Activated naive CD4-positive, alpha-beta T cell treated with Interleukin-2 at 50 U/mL for 16 hours (primary cell): ENCODE measurements at places on chromosomes 4 and X.
A peak's percentile ranks its signal among the peaks of the same experiment; 100 is the strongest.

DNA sequence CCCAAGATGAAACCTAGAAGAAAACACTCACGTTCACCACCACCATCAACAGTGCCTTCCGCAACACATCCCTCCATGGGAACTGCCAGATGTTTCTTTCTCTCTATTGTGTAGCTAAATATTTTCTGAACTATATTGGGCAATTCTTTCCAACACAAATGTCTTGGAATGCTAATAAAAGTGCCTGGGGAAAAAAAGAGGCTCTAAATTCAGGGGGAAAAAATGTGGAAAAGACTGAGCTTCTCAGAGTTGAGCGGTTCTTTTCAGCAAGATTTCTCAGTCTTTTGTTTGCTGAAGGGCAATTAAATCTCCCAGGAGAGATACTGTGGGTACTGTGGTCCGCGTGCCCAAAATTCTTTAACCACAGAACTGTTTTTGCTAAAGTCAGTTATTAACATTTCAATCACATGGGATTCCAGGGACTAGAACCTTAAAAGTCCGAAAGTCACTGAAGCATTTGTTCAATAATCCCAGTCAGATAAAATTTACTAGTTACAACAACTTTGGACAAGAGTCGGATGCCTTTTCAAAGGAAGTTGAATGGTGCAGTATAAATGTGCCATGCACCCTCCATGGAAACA lies 51.9 kb upstream of the DHRSX start:
- DNase-seq: no peak

GRCh38 chrX:154779261-154779660 lies 16.6 kb downstream of the DKC1 start:
- no peak for DNase-seq

DNA sequence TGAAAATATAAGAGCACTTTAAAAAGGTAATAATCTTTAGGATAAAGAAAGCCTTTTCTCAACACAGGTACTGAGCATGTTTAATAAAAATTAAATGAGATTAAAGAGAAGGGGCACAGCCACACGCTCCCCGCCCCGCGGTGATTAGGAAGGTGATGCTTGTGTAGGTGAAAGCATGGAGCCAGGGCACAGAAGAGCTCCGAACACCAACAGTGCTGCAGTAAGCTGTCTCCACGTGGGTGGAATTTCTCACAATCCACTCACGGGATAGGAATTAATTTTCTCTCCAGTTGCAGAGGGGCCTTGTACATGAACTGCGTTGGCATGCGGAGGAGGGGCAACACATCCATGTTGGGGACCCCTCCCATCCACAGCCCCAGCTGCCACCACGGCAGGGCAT lies 27.0 kb downstream of the DCTD start:
- DNase-seq: no peak

- no peak for DNase-seq
Measured at GRCh38 chr4:177945268-177945667, 503.0 kb upstream of the AGA start.

DNA sequence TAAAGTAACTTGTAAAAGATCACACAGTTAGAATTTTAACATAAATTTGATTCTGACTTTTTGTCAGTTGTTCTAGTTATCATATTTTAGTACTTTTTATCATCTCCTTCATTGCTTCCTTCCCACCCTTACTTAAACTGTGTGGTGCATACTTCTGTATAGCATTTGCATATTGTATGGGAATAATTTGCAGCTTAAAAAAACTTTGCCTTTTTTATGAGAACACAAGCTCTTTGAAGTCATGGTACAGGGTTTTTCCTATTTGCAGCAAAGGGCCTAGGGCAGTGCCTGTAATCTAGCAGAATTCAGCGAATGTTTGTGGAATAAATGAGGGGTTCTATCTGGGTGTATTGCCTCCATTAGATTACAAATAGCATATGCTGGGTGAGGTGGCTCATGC lies 41.6 kb downstream of the SYNPO2 start:
- DNase-seq: no peak

- DNase-seq: no peak
Measured at GRCh38 chrX:151402719-151403390, 5.8 kb downstream of the VMA21 start.

DNA sequence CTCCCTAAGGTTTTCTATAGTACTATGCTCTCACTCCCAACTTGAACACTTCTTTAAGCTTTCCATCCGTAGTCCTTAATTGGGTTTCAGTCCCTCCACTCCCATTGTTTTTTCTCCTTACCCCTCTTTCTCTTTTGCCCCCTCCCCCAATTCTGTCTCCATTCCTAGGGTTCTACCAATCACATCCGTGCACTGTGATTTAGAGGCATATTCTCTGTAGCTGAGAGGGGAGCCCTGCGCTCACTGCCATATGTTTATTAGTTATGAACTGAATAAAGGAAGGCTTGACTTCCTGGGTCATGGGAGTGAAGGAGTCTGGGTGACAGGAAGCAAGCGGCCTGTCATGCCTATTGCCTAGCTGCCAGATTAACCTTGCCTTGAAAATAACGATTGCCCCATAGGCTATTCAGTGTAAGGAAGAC lies 471 bp downstream of the MCTS1 start:
- peak; percentile 28 for DNase-seq

DNA sequence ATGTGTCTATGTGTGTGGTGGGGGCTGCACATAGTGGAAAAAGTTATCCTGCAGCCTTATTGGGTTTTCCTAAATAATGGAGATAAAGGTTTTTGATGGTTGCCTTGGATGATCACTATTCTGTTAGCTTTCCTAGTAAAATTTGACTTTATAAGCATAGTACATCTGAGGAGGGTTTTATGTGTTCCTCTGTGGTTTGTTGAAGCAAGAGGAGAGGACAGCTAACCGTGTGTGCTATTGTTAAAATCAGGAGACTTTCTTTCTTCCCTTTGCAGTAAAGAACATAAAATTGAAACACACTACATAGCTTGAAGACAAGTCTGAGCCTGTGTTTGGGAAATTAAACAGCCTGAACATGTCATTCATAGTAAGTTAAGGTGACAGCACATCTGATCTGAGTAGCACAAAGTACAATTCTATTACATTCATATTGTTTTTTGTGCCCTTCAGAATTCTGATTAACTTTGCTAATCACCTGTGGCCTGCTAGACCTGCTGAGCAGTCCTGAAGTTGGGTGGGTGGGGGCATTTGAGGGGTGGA lies 36.8 kb downstream of the C4orf51 start:
- DNase-seq: no peak

- no peak for DNase-seq
Measured at GRCh38 chr4:35364321-35364870, 879.9 kb downstream of the ARAP2 start.

DNA sequence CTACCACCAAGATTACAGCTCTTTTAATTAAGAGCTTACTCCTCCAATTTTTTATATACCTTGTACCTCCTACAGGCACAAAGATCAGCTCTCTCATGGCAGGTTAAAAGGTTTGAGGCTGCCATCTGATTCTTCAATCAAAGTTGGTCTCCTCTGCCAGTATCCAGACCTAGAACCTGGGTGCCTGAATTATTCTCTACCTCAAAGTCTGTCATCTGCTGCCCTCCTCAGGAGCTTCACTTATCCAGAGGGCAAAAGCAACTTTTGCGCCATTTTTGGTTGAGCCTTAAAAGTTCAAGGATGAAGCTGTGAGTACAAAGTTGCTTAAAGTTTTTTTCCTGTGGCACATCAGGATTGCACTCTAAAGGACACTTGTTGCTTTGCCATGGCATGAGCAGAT lies 343.7 kb upstream of the PPP1R2C start:
- no peak for DNase-seq

DNA sequence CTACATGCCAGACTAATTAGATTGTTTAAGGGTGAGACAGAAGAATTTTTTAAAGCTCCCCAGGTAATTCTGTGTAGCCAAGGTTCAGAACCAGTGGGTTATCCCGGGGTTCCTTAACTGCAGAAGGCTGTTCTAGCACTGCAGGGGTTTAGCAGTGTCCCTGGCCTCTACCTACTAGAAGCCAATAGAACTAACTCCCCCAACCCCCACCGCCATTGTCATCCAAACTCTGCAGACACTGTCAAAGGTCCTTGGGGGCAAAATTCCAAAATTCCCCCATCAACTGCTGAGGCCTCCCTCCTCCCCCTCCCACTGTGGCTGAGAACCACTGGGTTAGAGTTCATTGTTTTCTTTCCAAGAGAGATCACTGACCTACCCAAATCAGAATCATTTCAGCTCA lies 66.4 kb downstream of the MOSPD2 start:
- no peak for DNase-seq

GRCh38 chrX:115268421-115268820 lies 21.1 kb upstream of the LUZP4 start:
- DNase-seq: no peak

GRCh38 chr4:105236916-105237311 lies 90.2 kb downstream of the TET2 start:
- DNase-seq: no peak

DNA sequence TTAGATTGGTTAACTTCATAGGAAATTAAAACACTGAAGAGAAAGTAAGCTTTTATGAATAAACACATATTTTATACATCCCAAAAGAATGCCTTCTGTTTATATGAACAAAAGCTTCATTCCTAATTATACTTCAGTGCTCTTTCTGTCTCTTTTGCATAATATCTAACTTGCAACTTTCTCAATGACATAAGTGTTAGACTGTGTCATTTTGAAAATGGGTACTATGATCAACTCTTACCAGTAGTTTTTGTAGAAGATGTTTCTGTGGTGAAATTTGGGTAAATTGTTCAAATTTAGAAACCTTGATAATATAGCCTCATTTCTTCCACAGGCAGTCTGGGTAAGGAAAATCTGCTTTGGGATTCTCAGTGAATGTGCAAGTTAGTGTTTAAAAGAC lies 991.4 kb downstream of the CCSER1 start:
- no peak for DNase-seq

DNA sequence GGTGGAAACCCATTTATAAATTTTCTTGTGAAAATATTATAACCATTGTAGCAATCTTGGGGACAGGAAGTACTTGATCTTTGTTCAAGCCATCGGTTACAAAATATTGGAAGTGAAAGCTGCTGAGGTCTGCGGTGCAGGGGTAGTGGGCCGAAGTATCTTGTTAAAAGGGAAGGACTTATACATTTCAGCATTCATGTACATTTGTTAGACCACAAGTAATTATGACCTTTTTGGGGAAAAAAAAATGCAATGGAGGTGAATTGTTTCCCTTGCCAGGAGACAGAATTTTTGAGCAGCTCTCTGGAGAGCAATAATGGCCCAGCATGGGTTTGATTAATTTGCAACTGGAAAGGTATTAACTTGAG lies 121.3 kb downstream of the EGF start:
- DNase-seq: no peak

DNA sequence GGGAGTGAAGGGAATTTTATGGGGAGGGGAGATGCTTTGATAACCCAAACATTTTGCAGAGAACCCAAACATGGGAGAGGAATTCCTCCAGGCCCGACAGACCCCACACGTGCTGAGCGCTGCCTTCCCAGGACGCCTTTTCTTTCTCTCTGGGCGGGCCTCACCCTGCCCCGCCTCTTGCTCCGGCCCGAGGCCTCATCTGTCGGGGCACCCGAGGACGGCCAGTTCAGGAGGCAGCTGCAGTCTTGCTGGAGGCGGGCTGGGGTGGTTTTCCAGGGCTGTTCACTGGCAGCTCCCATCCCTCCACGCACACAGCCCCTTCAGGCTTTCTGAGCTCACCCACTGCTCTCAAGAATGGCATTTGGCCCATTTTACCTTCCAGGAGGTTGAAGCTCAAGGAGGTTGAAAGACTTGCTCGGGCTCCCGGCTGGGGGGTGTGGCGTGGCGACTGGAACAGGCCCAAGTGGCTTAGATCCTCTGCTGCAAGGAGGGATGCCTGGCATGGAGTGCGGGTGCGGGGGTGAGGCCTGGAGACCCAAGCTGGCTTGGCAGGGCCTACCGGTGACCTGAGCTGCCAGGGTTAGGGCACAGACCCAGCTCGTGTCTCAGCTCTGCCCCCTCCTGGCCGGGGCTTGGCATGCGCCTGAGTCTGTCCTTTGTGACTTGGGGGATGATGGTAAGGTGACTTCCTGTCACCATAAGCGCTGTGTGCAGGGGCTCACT lies 99.2 kb downstream of the PSAPL1 start:
- peak; percentile 20 for DNase-seq

DNA sequence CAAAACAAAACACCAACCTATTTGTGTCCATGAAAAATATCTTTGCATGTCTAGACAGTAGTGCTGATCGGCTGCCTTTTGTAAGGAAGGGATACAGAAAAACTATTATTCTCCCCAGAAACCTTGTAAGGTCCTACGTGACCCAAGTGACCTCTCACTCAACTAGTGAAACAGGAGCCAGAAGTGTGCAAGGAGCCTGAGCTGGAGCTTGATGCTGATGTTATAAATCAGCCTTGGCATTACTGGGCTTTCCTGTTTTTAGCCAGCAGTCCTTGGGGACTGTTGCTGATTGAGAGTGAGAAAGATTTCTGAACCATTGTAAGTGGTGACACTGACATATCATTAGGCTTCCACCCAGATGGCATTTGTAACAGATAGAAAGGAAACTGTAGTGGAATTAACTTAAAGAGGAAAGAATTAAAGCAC lies 100.8 kb upstream of the LIMCH1 start:
- no peak for DNase-seq

GRCh38 chr4:58166490-58166889 lies 1056.3 kb upstream of the IGFBP7 start:
- DNase-seq: no peak

- DNase-seq: no peak
Measured at GRCh38 chr4:87720094-87720691, 70.1 kb downstream of the DMP1 start.

DNA sequence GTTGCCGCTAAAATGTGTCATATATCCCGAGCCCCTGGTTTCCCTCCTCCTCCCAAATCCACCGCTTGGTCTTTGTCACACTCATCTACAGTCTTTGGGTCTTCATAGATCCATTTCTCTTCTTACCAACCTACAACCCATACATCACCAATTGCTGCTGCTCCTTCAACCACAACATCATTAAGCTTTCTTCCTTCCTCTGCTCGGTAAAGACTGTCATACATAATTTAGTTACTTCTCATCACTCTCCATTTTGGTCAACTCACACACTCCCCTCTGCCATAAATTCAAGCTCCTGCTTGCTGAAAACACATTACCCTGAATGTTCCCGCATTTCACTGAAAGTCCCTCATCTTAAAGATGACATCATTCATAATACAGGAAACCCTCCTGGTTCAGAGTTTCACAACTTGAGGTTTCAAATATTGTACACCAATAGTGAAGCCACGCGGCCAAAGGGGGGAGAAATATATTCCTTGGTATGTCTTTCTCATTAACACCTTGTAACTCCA lies 1.7 kb upstream of the DCTD start:
- peak; percentile 24 for DNase-seq

- no peak for DNase-seq
Measured at GRCh38 chr4:174210354-174210753, 73.1 kb downstream of the FBXO8 start.

DNA sequence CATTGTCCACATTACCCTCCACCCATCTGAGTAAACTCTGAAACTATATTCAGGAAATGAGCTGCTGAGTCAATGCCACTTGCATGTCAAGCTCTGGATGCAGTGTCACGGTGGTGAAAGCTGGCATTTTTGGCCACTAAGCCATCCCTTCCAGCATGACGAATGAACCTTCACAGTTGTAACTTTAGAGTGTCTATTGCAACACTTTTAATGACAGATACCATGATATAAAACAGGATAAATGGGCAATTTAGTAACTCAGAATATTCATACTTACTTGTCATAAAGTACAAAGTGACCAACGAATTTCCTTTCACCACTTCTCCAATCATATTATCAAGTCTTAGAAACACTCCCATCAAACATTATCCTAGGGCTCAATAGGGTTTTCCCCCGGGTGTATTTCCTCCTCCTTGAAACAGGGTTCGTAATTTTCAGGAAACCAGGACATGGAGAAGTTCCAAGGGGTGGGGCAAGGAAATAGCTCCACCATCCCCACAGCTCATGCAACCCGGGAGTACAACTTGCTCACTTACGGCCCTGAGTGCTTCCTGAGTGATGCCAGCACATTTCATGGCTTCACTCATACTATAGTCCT lies 73.1 kb downstream of the MTHFD2L start:
- no peak for DNase-seq
